ENCODE measurements at places on chromosomes 2 and 18.

GRCh38 chr2:146624430-146625160 is 1220.2 kb upstream of the ACVR2A start:
- DNase-seq = no peak

DNA sequence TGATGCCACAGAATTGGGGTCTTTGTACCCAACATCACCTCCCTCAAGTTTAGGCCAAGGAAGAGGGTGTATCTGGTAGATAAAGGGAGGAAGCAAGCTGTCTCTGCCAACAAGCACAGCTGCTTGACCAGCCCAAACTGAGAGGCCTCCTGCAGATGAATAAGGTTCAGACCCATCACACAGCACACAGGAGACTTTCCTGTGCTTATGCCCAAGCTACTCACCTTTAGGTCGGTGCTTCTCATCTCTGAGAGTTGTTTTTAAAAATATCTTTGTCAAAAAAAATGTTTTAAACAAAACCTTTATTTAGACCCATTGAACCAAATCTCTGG is 24.7 kb upstream of the SP3 start:
- DNase-seq = no peak

GRCh38 chr2:218138047-218138446 is 12.2 kb downstream of the CXCR2 start:
- no peak for DNase-seq

DNA sequence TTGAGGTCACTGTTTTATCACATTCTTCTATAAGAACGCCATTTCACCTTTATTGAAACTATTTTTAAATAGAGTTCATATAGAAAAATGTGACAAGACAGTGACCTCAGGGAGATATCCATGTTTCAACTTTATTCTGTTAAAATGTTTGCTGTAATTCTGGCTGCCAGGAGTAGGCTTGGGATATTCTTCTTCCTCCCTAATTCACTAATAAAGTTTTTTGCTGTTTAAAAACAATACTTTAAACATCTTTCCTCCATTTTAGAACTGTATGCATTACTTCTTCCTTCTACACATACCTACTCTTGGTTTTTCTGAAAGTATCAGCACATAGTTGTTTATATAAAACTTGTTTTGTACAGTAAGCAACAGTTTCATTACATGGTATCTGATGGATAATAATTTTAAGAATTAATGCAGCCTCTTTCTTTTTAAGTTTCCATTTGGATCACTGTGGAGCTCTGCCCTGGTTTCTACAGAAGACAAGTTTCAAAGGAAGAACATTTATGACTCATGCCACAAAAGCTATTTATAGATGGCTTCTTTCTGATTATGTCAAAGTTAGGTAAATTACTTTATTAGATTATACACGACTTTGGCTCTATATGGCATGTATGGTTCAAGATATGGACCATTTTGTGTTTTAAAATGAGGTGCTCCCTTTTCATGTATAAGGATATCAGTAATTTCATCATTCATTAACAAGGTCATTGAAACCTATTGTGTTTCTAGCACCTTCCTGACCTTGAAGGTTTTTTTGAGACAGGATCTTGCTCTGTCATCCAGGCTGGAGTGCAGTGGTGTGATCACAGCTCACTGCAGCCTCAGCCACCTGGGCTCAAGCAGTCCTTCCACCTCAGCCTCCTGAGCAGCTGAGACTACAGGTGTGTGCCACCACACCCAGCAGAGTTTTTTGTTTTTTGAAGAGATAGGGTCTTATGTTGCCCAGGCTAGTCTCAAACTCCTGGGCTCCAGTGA is 7.2 kb downstream of the CPSF3 start:
- DNase-seq = no peak

DNA sequence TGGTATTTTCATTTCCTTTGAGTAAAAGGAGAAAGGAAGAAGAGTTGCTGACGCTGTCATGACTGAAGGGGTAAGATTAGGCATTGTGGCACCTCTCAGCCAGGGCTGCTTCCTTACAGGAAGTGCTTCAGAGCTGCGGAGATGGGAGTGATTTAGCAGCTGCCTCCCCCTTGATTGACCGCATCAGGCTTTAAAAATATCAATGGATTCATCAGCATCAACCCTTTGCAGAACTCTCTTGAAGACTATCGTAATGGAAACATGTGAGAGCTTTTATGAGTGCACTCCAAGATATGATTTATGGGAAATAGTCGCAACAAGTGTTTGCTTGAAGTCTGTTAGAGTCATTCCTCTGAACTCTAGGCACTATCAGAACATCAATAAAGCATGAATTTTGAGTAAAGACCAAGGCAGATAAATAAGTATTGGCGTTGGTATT is 141.1 kb downstream of the CSRNP3 start:
- no peak for DNase-seq

DNA sequence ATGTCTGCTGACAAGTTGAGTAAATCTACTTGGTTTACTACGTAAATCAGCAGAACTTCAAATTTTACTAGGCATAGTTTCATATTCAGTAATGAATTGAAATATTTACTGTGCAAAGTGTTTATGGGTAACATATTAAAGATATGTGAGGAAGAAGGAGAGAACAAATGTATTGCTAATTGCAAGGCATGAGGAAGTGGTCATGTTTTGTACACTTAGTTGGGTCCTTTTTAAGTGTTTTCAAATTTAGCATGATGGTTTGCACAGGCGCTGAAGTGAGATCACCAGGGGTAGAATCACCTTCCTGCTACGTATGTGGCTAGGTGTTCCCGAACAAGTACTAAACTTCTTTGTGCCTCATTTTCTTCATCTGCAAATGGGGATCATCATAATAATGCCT is 1534.4 kb downstream of the LRP1B start:
- peak; percentile 4 for DNase-seq

GRCh38 chr2:180705122-180705521 is 275.3 kb upstream of the UBE2E3 start:
- no peak for DNase-seq

DNA sequence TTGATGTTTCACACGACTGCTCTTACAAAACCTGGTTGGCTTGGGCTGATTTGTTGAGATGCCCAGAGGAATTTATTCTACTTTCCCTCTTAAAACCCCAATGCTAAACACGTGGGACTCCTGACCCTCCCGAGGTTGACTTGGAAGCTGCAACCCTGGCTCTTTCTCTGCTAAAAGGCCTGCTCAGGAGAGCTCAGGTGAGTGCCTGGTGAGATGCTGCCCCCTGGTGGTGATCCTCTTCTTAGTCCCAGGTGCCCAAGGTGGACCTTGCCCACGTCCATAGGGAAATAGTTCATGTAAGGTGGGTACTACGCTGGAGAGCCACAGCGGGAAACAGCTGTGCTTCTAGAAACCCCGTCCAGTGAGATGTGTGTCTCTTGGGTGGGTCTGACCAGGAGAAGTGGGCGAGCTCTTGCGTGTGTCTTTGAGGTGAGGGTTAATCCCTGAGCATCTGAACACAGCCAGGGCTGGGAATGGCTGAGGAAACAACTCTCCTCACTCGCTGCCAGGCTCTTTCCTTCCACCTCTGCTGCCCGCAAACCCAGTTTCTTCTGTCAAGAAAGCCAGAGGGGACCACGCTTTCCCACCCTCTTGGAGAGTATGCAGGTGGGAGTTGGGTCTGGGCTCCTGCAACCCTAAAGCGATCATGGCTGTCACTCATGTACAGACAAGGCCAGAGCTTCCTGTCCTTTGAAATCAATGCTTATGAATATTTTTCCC is 25.5 kb upstream of the PXDN start:
- DNase-seq = no peak
